Cortex of kidney (tissue), 1 donor: ENCODE measurements at places on chromosomes 6 and 20.

GRCh38 chr6:162404951-162405350 is 322.6 kb downstream of the PRKN start:
- no peak for DNase-seq

DNA sequence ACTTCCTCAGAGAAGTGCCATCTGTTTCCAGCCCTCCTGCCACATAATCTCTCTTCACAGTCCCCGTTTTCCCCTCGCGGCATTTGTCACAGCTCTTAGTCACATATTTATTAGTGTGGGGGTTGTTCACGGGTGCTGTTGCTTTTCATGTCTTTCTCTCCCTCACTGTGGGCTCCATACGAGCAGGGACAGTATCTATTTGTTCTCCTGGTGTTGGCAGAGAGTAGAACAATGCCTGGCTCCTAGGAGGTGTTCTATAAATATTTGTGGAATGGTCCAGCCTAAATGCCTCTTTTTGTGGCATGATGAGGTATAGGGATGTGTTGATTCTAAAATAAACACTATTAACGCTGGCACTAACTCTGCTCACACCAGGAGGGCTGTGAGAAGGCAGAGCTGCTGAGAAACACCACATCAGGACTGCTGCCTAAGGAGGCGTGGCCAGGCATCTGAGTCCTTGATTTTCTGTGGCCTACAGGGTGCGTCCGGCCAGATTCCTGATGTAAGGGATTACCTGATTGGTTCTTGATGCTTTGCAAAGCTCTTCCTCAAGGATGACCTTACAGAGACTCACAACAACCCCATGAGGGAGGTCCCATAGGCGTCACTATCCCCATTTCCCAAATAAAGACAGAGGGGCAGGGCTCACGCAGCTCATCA is 219.8 kb upstream of the ARID1B start:
- DNase-seq, result no peak

DNA sequence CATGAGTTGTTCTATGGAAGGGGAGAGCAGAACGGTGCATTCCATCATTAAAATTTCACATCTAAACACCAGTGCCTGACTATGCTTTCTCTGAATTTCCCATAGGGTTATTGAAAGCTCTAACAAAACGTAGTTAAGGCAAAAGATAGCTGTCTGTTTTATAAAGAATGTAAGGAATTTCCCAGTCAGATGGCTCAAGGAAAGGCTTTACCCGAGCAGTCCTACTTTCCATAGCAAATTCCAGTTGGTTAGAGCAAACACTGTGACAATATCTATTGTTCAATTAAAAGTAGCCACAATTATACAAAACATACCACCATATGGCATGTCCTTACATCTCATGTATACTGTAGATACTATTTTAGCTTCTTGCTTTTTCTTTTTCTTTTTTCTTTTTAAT is 1059.5 kb upstream of the FLRT3 start:
- no peak for DNase-seq

DNA sequence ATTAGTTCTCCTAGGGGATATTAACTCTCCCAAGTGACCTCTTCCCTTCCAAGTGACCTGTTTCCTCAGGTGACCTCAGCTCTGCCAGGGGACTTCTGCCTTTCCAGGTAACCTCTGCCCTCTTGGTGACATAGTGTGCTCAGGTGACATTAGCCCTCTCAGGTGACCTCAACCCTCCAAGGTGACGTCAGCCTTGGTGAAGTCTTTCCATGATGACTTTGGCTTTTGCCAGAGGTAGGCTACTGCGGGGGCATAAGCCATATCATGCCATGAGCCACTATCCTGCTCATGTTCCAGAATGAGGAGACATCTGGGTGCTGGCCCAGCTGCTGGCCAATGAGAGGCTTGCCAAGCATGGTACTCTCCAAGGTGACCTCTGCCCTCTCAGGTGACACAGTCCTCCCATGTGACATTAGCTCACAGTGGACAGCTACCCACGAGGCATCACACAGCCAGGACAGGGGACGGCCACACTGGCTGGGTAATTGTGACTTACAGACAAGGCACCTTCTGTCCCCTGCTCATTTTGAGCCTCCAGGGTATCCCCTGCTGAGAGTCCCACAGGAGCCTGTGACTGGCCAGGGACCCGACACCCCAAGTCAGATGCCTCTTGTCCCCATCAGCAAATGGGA is 31.1 kb downstream of the UBD start:
- DNase-seq, result no peak

DNA sequence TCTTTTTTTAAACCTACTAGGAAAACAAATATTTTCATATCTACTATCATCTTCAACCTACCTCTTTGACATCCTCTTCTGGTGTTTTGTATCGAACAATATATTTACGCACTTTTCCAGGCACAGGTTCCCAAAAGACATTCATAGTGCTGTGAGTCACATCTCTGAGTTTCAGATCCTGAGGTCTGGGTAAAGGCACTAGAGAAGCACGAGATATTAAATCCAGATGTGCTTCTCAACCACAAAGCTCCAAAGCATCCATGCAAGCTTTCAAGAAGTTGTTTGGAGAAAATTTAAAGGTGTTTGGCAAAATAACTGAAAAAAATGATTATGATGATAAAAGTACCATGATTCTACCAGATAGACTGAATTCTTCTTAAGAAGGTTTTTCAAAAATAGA is 62.7 kb downstream of the COL12A1 start:
- no peak for DNase-seq

- DNase-seq, result no peak
Observed at GRCh38 chr6:170142559-170142958, 148.3 kb downstream of the DLL1 start.
